Glomerular endothelial cell (primary cell): ENCODE measurements at places on chromosomes 12 and 14. TPM values are rescaled to one million over a fixed set of nuclear protein-coding genes. Genes with fewer than 3 reads are reported as not detected.

DNA sequence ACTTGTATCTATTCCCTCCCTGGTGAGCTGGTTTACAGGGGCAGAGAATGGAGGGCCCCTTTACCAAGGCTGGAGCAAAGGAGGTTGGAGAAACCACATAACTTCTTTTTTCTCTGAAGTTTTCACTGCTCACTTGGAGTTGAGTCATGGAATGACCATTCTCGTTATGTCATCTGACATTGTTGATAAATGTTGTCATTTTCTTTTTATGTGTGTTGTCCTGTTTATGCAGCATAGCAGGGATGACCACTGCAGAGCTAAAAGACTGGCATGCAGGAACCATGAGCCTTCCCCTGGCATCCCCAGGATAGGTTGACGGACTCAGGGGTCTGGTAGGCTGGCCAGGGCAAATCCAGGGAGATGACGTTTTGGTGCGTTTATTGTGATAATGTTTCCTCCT lies 256.8 kb upstream of the DDHD1 start:
- no peak for DNase-seq

Gene PMCH
- not detected in 2 replicates for total RNA-seq

Gene FGD6
- total RNA-seq: 12.3 and 14.1 TPM in 2 replicates

Gene LYZ
- not detected in 2 replicates for total RNA-seq

- no peak for DNase-seq
These were observed 540.0 kb downstream of the RERGL start for GRCh38 chr12:17550011-17550410.

DNA sequence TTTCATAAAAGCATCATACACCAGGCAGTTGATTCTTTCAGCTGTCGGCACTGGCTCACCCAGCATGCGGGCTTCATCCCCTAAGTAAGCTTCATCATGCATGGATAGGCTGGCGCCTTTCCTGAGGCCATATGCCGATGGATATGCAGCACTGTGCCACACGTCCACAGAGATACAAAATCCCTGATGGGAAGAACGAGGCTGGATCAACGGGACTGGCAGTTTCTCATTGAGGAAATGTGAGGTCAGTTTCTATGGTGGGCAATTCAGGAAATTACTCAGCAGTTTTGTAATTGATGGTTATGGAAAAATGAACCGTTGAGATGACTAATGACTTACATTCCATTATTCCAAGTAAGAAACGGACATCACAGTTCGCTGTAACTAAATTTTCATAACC lies 453.8 kb downstream of the TMEM121 start:
- no peak for DNase-seq

Gene UNC119B
- 16.6 and 25.3 TPM in 2 replicates for total RNA-seq

Gene FGF23
- not detected in 2 replicates for total RNA-seq

- DNase-seq: no peak
These were observed 48.7 kb upstream of the WSCD2 start for GRCh38 chr12:108080363-108080762.

GRCh38 chr12:15278816-15279658 lies 43.3 kb upstream of the PTPRO start:
- no peak for DNase-seq

DNA sequence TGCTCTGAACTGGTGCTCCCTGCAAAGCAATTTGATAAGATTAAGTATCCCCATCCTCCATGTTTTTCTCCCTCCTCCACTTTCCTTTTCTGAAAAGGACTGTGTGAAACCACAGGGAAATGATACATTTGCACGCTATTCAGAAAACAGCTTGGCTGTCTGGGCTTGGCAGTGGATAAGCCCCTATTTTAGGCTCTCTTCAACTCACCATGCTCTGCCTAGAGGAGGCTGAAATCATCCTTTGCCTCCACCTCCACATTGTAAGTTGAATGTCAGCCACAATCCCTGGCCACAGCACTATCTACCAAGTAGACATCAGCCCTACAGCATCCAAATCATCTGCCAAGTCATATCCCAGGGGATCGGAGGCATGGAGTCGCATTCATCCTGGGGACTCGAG lies 642.3 kb downstream of the RPS29 start:
- no peak for DNase-seq

DNA sequence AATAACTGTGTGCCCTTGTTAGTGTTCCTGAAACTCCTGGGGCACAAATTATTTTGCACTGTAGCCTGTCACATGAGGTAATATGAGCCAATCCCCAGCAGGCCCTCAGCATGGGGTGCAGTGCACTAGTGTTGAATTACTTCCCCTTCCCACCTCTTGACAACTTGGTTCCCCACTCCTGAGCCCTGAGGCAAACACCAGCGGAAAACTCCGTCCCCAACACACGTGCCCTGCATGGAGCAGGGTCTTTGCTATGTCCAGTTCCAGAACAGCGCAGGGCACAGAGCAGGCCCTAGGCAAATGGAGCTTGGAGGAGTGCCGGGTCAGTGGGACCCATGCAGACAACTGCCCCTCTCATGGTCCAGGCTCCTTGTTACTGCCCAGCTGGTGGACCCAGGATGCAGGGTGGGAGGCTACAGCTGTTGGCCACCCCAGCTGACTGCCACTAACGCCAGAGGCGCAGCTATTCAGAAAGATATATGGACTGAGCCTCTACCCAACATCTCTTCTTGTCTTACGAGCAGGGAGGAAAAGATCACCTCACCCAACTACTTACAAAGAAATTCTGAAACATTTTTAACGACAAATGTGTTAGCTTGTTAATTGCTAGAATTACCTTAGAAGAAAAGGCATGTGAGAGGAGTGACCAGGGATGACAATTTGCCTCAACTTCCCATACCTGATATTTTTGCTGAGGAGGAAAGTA lies 71.6 kb downstream of the NT5DC3 start:
- DNase-seq: no peak

- DNase-seq: no peak
These were observed 162.0 kb downstream of the UNC79 start for GRCh38 chr14:93592786-93593185.

Gene SIX4
- total RNA-seq: 4.8 and 6.4 TPM in 2 replicates

Gene ADAM20
- total RNA-seq: 0.10 and 0.47 TPM in 2 replicates

Gene TEX52
- not detected in 2 replicates for total RNA-seq

- DNase-seq: no peak
These were observed 7.4 kb upstream of the MYH7 start for GRCh38 chr14:23442721-23443356.

GRCh38 chr14:44937547-44937946 lies 24.2 kb downstream of the KLHL28 start:
- DNase-seq: no peak

DNA sequence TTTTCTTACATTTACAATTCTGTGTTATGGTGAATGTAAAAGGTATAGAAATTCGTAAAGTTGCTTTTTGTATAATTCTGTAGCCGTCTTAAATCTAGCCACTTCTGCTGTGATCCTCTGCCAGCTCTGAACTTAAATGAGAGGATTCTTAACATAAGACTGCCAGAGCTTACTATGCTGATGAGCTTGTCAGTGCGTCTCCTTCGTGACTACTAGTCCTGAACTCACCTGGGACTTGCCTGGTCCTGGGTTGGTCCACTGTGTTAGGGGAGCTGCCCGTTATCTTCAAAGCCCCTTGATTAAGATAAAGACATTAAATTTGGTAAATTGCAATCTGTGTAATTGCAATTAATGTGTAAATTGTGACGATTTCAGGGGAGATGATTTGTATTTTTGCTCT lies 44.7 kb downstream of the UNC79 start:
- no peak for DNase-seq

DNA sequence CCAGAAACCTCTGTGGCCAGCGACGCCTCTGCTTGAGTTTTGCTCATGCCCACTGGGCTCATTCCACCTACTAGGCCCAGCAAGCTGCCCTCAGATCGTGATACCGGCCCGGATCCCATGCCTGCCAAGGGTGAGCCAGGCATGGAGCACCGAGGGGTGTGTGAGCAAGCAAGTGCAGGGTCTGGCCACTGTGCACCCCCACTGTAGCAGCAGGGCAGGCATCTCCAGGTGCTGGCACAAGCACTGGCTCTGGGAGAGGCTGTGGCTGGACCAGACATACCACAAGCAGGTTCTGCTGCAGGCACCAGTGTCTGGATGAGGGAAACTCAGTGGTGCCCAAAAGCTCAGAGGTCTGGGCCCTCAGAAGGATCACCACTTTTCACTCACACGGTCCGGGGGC lies 20.6 kb downstream of the FAM186A start:
- no peak for DNase-seq

DNA sequence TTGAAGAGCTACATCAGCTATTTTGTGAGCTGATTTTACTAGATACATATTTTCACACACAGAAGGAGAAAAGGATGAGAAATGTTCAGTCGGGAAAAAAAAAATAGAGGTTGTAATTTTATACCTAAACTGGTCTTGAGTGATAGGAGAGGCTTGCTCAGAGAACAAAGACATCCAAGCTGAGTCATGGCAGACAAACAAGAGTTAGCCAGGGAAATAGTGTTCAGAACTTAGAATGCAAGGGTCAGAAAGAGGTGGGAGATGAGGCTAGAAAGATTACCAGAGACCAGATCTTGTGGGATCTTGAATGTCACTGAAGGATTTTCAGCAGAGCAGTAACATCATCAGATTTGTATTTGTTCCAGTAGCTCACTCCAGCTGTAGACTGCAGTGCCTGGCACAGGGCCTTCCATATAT lies 121.9 kb upstream of the ATF1 start:
- peak; percentile 48 for DNase-seq

- DNase-seq: no peak
These were observed 5.8 kb downstream of the CCNB1IP1 start for GRCh38 chr14:20327005-20327869.

- DNase-seq: no peak
These were observed 75.9 kb upstream of the C14orf180 start for GRCh38 chr14:104503691-104504090.

Gene CLEC6A
- total RNA-seq: not detected in 2 replicates

Gene IRAK4
- total RNA-seq: 12.3 and 16.4 TPM in 2 replicates

GRCh38 chr12:108394196-108394595 lies 55.1 kb upstream of the CMKLR1 start:
- DNase-seq: no peak

Gene PRH2
- not detected in 2 replicates for total RNA-seq
